ENCODE measurements at places on chromosomes 4 and X.

GRCh38 chr4:73018595-73018994 is 50.9 kb downstream of the COX18 start:
- DNase-seq, result no peak

DNA sequence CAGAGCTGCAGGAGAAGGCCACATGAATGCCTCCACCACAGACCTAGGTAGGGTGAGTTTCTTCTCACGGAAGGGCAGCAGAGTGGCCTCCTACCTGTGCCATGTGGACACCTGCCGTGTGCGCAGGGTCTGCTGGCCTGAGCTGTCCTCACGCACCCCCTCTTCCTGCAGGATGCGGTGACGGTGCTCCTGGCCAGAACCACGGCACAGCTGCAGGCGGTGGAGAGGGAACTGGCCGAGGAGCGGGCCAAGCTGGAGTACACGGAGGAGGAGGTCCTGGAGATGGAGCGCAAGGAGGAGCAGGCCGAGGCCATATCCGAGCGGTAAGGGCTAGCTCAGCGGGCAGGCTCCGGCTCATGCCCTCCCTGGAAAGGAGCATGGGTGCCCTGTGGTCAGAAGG is 28.4 kb upstream of the CLCN4 start:
- no peak for DNase-seq

DNA sequence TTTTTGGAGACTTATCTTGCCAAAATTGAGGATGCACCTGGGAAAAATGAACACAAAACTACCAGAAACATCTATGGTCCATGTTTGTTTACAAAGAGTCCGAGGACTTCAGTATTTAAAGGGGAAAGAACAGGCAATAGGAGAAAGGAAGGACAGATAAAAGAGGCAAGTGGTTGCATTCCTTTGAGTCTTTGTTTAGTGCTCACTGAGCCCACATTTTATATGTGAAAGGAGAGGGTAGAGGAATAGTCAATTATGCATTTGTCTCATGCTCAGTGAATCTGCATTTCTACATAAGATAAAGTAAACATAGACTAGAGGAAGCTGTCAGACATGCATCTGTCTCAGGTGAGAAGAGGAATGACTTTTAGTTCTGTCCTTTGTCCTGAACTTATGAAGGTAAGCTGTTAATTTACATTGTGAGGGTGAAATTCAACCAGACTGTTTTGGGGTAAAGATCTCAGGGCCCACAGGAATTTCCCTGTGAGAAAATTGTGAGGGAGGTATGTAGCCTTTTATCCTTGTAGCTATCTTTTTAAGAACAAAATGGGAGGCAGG is 4.5 kb downstream of the DMP1 start:
- DNase-seq, result no peak

DNA sequence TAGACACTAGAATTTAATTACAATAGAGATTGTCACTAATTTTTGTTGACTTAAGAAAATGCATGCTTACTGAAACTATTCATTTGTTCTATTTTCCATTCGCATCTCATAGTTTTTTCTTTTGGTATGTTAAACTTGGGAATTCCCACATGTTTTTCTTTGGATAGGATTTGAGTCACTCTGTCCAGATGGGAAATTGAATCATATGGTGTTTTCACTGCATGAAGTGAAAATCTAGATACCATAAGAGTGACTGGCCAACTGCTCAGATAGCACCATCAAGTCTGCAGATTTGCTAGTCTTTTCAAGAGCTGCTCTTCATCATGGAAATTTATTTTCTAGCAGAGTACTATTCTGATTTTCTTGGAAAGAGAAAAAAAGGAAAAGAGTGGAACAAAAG is 172.6 kb downstream of the FAM47B start:
- no peak for DNase-seq

DNA sequence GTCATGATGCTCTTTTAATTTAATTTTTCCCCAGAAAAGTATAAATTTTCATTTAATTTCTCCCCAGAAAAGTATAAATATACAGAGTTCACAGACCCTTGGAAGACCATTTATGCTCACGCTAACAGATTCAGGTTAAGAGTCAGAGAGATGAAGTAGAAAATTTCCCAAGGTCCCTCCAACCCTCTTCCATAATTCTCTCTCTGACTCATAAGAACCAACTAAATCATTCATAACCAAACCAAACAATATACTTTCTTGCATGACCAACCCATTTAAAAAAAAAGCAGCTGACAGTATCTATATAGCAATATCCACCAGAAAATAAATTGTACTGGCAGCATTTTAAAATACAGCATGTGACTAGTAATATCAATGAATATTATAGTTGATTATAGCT is 3.9 kb downstream of the KLHL8 start:
- DNase-seq, result no peak

Measured in H54 (cell line).